ENCODE measurements at places on chromosomes 1 and 21.

DNA sequence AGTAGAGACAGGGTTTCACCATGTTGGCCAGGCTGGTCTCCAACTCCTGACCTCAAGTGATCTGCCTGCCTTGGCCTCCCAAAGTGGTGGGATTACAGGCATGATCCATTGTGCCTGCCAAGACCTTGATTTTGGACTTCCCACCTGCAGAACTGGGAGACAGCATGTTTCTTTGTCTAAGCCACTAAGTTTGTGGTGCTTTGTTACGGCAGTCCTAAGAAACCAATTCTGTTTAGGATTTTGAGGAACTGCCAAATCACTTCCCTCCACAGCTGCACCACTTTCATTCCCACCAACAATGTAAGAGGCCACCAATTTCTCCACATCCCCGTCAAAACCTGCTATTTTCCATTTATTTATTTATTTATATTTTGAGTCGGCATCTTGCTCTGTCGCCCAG is 46.1 kb downstream of the CHAF1B start:
- DNase-seq, result no peak

DNA sequence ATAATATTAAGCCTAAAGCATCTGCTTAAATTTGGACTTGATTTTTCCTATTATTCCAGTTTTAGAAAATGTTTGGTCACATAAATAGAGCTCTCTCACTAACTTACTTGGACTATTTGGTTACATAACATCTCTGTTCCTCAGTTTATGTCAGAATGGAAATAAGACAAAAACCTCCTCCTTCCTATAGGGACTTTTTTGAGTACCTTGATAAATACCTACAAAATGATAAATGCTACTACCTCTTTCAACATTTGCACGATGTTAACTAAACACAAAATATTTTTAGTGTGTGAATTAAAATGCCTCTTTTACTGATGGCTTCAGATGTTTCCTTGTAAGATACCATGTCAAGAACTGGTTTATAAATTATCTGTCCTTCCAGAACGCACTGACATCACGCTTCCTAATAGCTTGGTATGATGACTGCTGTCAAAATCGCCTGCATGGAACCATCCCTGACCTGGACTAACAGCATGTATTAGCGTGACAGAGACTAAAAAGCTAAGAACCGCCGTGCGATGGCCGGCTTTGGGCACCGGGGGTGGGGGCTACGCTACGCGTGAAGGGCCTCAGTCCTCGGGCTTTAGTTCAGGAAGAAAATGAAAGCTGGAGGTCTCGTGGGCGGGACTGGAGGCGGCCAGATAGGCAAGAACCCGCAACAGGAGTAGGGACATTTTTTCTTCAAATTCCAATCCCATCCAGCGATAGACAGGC is 133.2 kb upstream of the BARHL2 start:
- no peak for DNase-seq

- no peak for DNase-seq
These were observed 37.6 kb downstream of the TFF3 start for GRCh38 chr21:42277593-42277992.

- DNase-seq, result no peak
These were observed 11.4 kb downstream of the SDE2 start for GRCh38 chr1:225987491-225988316.

DNA sequence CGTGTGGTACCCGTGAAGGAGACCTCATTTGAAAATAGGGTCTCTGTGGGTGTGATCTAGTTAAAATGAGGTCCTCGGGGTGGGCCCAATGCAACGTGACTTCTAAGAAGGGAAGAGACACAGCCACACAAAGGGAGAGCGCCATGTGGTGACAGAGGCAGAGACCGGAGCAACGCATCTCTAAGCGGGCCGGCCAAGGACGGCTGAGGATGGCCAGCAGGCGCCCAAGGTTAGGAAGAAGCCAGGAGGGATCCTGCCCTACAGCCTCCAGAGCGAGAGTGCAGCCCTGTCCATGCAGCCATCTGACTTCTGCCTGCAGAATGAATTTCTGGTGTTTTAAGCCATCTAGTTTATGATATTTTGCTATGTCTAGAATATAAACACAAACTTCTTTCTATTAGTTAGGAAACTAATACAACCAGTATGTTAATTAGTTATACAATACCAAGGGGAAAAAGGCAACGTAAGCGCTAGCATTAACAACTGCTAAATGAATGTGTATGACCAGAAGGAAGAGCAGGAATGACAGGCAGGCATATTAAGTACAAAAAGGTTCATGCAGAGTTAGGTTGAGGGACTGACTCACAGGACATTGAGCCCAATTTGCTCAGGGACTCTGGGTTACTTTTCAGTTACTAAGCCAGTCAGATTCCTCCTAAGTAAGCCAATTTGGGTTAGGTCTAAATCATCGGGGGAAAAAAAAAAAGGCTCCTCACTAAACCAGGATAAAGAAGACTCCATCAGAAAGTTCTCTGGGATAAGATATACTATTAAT is 4.1 kb downstream of the CEP104 start:
- no peak for DNase-seq

GRCh38 chr1:81470275-81470674 is 330.5 kb upstream of the ADGRL2 start:
- no peak for DNase-seq

DNA sequence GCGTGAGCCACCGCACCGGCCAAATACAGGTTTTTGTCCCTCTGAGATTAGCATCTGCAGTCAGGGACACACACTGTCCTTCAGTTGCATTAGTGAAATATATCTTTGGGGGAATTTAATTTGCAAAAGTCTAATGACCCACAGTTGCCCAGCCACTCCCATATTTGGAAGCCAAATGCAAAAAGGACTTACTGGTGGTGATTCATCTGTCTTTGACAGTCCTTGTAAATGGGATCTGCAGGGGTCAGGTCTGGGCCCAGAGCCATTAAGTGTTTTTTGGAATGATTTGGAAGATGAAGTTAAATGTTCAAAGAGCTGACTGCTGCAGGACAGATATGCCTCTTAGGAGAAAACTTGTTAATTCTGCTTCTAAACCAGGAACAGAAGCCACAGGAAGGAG is 44.6 kb upstream of the DNASE2B start:
- DNase-seq, result no peak

Data from activated naive CD4-positive, alpha-beta T cell (primary cell).